ENCODE measurements at places on chromosomes 16 and 17.

GRCh38 chr17:34254146-34254545 is 939 bp upstream of the CCL2 start:
- no peak for DNase-seq

- DNase-seq, result no peak
Measured at GRCh38 chr16:9801651-9802050, 380.6 kb downstream of the GRIN2A start.

- no peak for DNase-seq
Measured at GRCh38 chr17:46097497-46097896, 95.7 kb downstream of the KANSL1 start.

DNA sequence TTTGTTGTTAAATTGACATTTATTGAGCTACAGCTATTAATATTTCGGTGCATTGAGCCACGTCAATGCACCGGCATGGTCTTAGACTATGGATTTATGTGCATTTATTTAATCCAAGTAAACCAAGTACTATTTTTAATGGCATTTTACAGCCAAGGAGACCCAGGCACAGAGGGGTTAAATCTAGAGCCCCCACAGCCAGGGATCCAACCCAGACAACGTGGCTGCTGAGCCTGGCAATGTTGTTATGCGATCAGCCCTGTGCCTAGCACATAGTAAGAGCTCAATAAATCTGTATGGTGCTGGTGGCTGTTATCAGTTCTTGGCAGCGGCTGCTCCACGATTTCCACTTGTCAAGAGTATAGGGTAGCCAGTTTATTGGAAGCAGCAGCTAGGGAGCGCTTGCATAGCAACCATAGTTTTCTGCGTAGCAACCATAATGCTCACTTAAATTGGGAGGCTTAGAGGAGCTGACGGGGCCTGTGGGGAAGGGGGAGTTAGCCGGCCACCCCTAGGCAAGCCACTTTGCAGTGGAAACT is 541 bp upstream of the RBBP6 start:
- DNase-seq, result no peak

GRCh38 chr16:621526-622105 is 9.2 kb upstream of the WFIKKN1 start:
- no peak for DNase-seq

GRCh38 chr17:63635290-63635689 is 13.1 kb downstream of the MAP3K3 start:
- DNase-seq, result no peak

GRCh38 chr17:80036715-80037477 is 454 bp downstream of the CCDC40 start:
- DNase-seq, result no peak

DNA sequence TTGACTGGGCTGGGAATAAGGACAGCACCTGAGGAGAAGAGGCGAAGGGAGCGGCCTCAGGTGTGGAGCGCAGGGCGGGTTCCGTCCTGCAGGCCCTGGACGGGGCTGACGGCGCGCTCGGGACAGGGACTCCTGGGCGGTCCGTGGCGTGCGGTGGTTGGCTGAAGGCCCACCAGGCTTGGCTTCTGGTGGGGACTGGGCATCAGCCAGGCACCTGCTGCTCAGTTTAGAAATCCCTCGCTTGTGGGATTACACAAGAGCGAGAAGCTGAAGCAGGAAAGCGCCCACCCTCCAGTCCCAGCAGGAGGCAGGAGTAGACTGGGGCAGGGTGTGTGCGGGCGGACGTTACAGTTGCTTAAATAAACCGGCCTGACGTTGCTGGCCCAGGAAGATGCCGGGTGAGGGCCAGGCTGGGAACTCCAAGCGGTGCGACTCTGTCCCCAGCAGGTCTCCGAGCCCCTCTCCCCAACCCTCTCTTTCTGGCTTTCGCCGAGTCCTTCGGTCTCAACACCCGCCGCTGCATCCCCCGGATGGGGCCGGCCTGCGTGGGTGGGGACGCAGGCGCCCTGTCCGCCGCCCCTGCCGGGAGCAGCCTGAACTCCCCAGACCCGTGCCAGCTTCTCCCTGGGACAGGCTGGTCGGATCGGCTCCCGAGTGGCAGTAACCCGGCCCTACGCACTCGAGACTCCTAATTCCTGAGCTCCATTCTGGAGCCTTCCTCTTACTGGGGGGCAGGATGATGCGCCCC is 639 bp downstream of the MIF4GD start:
- peak; percentile 78 for DNase-seq

GRCh38 chr17:4501295-4501949 is 2.7 kb downstream of the SPNS2 start:
- DNase-seq, result no peak

- no peak for DNase-seq
Measured at GRCh38 chr17:55478971-55479370, 32.3 kb downstream of the SMIM36 start.

- no peak for DNase-seq
Measured at GRCh38 chr16:83513008-83513755, 294.6 kb upstream of the HSBP1 start.

DNA sequence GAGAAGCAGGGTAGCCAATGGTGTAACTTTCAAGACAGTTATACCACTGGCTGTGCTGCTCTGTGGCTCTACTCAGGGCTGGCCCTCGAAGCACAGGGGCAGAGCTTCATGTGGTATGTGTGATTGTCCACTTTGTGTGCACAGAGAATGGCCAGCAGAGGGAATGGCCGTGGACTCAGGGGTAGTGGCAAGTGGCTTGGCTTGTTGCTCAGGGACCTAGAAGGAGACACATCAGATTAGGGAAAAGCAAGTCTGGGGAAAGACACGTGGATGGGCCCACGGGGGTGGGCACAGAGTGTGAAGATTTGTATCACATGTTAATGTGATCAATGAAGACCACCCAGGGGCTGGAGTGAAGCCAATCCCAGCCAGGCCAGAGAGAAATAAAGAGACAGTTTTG is 20.0 kb upstream of the XYLT2 start:
- no peak for DNase-seq

DNA sequence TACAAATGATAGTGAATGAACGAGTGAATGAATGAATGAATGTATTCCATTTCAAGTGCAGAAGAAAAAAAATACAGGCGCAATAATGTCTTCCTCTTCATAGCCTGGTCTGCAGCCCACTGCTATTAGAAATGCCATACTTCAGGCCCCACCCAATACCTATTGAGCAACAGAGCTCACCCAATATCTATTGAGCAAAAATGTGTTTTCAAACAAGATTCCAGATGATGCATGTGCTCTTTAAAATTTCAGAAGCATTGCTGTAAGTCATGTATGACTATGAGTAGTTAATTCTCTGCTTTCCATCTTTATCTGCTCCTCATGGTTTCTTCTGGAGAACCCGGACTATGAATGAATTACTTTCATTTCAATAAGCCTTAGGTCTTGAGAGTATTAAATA is 308.2 kb downstream of the XYLT1 start:
- no peak for DNase-seq

DNA sequence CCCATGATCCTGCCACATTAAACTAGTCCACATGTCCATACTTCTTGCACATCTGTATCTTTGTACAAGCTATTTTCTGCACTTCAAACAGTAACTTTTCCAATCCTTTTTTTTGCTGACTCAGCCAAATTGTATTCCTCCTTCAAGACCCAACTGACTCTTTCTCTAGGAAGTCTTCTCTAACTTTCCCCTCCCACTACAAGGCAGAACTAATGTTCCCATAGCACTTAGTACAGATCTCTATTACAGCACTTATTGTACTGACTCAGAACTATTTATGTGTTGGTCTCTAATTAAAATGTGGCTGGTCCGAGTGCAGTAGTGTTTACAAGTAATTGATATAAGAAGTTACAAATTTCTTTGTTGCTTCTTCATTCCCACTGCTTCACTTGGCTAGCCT is 8.2 kb downstream of the FAM222B start:
- no peak for DNase-seq

DNA sequence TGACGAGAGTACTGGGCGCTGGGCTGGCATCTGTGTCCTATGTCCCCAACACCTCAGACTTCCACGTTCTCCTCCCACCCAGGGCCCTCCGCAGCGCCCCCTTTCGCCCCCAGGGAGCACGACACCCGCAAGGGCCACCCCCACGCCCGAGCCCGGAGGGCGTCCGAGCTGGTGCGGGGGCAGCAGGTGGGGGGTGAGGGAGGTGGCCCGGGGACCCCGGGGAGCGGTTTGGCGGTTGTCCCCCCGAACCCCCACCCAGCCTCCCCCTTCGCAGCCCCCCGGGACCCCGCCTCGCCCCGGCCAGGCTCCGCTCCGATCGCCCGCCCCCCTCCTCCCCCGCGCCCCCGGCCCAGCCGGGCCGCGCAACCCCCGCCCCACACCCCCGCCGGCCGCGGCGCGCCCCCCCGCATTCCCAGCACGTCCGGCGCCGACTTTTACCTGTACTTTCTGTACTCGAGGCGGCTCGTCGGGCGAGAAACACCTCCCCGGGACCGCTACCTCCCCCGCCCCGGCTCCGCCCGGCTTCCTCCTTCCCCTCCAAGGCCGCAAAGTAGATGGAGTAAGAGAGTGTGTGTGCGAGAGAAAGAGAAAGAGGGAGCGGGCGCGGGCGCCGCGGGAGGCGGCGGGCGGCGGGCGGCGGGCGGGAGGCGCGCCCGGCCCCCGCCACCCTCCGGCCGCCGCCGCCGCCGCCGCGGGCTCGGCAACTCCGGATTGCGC is 901 bp downstream of the CDYL2 start:
- DNase-seq, result peak; percentile 92

DNA sequence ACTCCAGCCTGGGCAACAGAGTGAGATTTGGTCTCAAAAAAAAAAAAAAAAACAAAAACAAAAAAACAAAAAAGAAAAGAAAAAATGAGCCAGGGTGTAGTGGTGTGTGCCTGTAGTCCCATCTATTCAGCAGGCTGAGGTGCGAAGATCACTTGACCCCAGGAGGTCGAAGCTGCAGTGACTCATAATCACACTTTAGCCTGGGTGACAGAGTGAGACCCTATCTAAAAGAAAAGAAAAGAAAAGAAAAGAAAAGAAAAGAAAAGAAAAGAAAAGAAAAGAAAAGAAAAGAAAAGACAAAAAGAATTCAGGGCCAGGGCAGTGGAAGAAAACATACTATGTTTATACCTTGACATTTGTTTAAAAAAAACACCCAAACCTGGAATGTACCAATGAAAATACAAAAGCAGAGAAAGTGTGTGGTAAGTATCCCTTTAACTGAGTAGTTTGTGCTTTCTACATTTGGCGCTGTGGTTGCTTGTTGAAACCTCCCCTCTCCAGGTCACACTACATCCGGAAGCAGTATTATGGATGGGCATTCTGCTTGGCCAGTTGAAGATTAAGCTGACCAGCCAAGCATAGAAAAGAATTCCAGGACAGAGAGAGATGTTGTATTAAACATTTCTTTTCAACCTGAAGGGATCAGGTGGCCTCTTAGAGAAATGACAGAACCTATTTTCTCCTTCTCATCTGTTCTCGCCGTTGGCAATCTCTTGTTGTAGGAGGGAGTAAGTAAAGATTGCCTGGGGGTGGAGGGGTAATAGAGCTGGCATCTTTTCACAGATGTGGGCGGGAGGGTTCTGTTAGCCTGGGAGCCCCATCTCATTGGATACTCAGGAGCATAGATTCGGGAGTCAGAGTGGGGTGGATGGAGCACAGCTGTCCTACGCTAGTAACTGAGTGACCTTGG is 12.1 kb upstream of the PRKCB start:
- DNase-seq, result no peak

GRCh38 chr17:48470388-48471034 is 40.5 kb upstream of the SKAP1 start:
- no peak for DNase-seq
